Calu3 (cell line): ENCODE measurements at places on chromosomes 3 and 15.

- DNase-seq, result no peak
Measured at GRCh38 chr3:65992106-65992505, 46.6 kb downstream of the MAGI1 start.

GRCh38 chr15:37289109-37289765 is 188.9 kb upstream of the MEIS2 start:
- peak; percentile 5 for DNase-seq

GRCh38 chr3:38581774-38582173 is 67.7 kb downstream of the SCN5A start:
- DNase-seq, result no peak

DNA sequence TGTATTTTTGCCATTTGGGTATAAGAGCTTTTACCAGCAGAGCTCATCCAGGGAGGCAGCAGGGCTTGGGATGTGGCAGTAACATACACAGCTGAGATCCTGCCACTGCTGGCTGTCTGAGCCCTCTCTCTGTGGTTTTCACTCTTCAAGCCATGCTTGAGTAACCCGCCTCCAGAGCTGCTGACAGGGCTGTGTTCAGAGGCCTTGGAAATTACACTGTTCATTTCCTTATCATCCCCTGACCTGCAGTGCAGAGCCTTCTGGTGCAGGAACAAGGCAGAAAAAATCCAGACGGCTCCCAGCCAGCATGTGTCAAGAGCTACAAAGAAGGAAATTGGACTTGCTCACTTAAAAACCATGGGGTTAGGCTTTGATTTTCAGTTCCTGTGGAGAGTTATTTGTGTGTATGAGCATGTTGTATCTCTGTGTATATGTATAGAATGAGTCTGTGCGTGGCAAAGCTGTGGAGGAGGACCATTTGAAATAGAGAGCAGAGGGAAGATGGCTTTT is 47.0 kb downstream of the ZNF609 start:
- DNase-seq, result peak; percentile 56

DNA sequence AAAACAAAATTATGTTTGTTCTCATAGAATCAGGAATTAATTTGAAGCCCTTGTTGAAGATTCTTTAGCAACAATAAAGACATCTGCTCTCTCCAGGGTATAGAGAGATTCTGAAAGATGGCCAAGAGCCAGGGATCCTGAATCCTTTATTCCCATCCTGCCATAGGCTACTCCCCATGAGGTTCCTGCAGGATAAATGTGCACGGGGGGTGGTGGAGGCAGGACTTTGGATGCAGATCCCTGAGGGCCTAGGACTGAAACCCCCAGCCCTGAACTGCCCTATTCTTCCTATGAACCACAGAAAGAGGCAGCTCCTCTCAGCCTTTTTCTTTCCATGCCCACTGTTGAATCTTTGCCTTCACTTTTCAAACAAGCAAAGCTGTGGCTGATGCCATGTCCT is 17.1 kb downstream of the TMEM108 start:
- no peak for DNase-seq

- no peak for DNase-seq
Measured at GRCh38 chr3:177250151-177250550, 52.9 kb upstream of the TBL1XR1 start.

DNA sequence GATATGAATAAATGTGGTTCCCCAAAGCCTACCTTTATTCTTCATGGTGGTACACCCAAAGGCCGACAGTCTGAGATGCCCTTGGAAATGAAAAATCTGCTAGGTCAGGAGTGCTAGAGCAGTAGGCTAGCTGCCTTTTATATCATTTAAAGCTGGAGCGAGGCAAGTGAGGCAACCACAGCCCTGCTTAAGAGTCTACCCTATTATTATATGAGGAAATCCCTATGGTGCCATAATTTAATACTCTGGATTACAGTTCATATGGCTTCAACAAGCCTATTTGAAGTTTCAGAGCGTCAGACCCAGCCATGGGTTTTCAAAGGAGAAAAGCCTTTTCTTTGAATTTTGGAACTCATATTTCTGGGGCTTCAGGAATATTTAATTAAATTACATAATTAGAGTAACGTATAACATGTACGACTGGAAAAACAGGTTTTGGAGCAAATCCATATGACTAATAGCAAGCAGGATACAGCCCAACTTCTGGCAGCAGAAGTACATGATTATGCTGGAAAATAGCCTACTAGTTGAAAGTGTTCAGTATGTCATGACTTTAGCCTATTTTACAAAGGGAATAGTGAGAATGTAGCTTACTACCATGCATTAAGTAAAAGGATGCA is 18.0 kb upstream of the SLTM start:
- DNase-seq, result peak; percentile 28

DNA sequence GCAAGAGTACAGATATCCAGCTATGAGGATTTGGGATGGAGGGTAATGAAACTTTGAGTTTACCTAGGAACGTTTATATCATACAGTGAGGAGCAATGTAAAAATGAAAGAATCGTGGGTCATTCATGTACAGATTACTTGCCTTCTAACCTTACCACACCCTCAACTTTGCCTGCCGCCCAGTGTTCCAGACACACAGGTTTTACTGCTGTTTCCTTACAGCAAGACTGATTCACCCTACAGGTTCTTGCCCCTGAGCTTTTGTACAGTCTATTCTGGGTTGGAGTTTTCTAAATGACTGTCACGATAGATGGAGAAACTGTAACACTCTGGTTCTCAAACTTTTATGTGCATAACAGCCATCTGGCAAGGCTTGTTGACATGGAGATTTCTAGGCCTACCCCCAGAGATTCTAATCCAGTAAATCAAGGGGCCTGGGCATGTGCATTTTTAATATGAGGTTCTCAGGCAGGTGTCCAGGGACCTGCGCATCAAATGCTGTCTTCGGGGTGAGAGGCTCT is 6.6 kb upstream of the TPRG1 start:
- peak; percentile 36 for DNase-seq

DNA sequence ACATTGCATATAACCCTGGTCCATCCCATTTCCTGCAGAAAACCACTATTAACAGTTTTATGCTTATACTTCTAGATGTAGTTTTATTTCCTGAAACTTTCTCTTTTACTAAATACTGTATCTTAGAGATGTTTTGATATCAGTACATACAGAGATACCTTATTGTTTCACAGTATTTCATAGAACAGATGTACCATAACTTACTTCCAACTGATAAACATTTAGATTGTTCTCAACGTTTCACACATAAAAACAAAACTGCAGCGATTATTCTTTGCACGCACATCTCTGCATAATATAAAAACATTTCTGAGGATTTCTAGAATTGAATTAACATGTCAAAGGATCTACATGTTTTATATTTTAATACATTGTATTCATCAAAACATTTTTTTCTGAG is 2.6 kb downstream of the ZNF80 start:
- no peak for DNase-seq

DNA sequence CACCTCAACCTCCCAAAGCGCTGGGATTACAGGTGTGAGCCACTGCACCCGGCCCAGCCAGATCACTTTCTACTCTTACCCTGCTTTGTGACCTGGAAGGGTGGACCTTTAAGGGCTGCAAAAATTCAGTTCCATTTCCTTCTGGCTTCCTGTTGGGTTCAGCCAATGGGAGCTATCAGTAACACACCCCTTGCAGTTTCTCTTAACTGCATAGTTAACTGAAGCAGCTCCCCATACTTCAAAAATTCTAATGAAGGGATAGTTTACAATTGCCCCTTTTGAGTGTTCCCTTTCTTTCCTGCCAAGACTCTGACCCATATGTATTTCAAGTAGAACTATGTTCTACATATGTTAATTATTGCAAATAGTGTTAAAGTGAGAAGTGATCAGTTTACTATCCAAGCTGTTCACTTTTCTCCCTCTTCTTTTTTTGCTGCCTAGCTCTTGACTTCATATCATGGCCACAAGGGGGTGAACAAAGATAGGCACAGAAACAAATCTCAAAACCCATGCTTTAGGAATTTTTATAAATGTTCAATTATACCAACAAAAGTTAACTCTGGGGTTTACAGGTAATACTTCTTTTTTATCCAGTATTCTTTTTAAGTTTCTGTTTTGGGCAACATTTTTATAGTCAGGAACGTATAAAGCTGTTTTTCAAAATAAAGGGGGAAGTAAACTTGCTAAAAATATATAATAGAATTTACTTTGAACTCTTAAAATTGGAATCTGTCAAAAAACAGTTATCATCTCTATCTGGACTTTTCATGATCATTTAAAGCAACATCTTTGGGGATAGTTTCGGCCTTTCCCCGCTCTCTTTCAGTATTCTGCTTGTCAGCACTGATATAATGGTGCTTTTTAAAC is 8.1 kb downstream of the PGBD4 start:
- peak; percentile 1 for DNase-seq

DNA sequence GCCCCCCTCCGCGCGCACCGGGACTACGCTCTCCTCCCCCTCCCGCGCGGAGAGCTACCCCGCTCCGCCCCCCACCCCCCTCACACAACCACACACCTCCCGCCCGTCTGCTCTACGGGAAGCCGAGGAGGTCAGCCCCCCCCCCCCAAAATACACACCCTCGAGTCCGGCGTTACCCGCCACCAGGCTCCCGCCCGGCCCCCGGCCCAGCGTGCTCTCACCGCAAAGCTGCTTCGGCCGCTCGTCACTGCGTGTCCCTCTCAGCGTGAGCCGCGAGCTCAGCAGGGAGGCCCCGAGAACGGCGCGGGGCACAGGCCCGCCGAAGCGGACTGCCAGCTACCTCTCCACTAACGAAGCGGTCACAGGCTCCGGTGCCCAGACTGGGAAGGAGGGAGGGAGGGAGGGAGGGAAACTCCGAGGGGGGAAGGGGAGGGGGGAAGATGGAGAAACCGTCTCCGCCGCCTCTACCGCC is 252 bp downstream of the SIN3A start:
- DNase-seq, result no peak

- DNase-seq, result no peak
Measured at GRCh38 chr15:49848282-49848724, 227.5 kb downstream of the DTWD1 start.

DNA sequence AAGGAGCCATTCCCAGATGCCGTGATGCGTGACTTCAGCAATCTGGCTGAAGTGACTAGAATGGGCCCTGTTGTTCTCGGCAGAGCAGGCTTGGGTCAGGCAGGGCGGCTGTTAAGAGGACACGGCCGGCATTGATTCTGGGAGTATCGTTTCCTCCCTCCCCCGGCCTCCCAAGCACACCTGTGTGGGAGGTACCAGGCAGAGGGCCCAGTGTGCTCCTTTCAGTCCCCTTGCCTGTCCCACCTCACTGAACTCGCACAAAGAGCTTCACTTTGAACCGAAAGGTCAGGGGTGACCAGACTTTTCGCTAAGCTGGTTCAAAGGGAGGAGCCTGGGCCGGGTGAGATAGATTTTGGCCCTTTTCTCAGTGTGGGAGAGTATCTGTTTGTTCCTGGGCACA is 92.7 kb downstream of the CEMIP start:
- DNase-seq, result no peak

- DNase-seq, result no peak
Measured at GRCh38 chr3:120506076-120506827, 55.5 kb upstream of the FSTL1 start.

DNA sequence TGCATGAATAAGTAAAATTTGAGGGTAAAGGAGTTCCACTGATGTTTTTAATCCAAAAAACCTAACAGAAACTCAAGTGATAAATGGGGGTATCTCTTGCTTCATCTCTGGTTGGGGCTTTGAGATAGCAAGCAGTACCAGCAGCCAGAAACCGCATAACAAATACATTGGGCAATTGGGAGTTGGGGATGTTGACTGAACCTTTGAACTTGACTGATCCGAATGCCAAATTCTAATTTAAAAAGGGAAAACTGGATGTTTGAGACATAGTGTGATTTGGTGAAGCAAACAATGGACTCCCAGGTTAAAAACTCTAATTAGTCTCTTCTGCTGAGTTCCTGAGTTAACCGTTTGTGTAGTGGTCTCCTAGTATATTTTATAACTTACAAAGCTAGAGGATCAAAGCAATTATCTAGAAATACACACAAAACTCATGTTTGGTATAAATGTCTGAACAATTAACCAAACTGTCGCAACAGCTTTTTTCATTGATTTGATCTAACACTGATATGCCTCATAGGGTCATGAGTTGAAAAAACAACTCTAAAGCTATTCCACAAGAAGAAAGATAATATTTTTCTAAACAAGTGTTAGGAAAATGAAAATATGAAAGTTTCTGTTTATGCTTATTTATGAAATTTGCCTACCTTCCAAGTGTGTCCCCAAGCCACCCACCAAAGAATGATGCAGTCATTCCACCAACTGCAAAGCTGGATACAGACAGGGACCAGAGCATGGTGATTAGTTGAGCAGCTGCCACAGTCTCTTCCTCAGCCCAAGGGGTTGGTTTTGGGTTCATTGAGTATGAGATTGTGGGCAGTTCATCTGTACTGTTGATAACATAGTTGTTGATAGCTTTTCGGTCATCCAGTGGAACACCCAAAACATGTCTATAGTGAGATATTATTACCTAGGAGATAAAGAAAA is 12.4 kb downstream of the SLC2A2 start:
- no peak for DNase-seq

GRCh38 chr15:84598993-84599392 is 1.8 kb upstream of the ZSCAN2 start:
- DNase-seq, result peak; percentile 72

DNA sequence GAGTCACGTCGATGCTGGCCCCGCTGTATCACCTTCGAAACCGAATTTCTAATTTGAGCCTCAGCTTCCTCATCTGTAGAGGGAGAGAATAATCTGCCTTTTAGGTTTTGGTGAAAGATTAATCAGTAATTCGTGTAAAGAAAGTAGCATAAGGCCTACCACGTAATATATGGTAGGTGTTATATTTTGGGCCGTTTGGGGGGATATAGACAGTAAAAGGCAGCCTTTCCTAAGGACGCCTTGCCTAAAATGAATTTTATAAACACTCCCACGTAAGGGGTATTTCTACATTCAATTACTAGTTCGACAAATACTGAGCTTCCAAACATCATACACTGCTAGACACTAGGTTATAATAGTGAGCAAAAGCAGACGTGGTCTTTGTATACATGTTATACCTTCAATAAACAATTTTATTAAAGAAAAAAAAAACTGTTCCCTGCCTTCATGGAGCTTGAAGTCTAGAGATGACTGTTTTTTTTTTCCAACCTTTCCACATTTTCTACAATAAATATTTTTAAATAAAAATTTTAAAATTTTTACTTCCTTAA is 737 bp downstream of the JAGN1 start:
- DNase-seq, result no peak

DNA sequence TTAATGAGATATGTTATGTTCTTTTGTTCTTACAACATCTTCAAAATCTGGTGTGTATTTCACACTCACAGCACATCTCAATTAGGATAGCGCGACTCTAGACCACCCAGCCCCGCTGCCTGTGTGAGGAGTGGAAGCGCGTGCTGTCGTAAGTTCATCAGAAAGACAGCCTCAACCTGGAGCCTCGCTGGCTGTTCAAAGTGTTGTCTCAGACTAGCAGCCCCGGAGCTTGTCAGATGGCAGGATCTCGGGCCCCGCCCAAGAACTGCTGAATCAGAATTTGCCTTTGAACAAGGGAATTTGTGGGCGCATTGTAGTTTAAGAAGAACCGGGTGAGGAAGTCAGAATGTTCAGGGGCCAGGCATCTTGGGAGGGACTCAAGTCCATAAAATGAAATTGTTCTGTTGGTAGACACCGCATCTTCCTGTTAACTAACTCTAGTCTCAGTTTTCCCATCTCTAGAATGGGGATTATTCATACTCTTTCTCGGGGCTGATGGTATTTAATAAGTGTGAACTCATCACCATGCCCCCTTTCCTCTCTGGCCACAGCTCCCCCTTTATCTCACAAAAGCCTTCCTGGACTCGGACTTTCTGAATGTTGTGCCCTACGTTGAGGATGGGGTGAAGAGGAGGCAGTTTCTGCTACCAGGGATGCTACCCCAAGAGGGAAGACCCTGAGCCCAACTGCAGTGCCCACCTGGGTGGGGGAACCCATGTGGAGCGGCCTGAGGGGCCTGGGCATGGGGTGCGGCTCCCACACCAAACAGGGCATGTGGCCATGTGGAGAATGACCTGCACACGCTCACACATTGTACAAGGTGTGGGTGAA is 40.4 kb downstream of the BHLHE40 start:
- DNase-seq, result no peak
